ENCODE measurements at places on chromosomes 5 and 9. TPM values are rescaled to one million over a fixed set of nuclear protein-coding genes. Genes with fewer than 3 reads are reported as not detected.

Gene PAEP
- not detected for total RNA-seq

Gene FAM81B
- not detected for total RNA-seq

Gene ZDHHC11B
- total RNA-seq = 0.35 TPM

Gene FBXO10
- 2.6 TPM for total RNA-seq

Gene SLC6A7
- total RNA-seq = not detected

Gene LEAP2
- total RNA-seq = 3.8 TPM

Gene LCN15
- not detected for total RNA-seq

Gene PCDHB2
- not detected for total RNA-seq

GRCh38 chr9:68842568-68842967 is 137.5 kb downstream of the PIP5K1B start:
- no peak overlapping the region for H3K4me3 ChIP-seq
- H3K27ac ChIP-seq = no peak overlapping the region
- no peaks in the 10 kb centered on the region for H3K36me3 ChIP-seq
- H3K27me3 ChIP-seq = no peaks in the 10 kb centered on the region
- no peak for DNase-seq
- H3K4me1 ChIP-seq = no peaks in the 10 kb centered on the region

- H3K27ac ChIP-seq = no peak overlapping the region
- no peaks in the 10 kb centered on the region for H3K27me3 ChIP-seq
- H3K4me1 ChIP-seq = peaks cover 76% of the 10 kb centered on the region
- no peak for DNase-seq
- H3K4me3 ChIP-seq = no peak overlapping the region
Observed at GRCh38 chr9:20316372-20316771, 305.9 kb downstream of the MLLT3 start.

GRCh38 chr5:80697100-80697499 is 42.3 kb upstream of the DHFR start:
- H3K4me3 ChIP-seq = no peak overlapping the region
- H3K36me3 ChIP-seq = peaks cover 29% of the 10 kb centered on the region
- peaks cover 21% of the 10 kb centered on the region for H3K4me1 ChIP-seq
- H3K27me3 ChIP-seq = no peaks in the 10 kb centered on the region
- H3K27ac ChIP-seq = no peak overlapping the region

GRCh38 chr5:82925061-82925411 is 152.2 kb downstream of the TMEM167A start:
- DNase-seq = no peak
- H3K4me3 ChIP-seq = no peak overlapping the region
- H3K27ac ChIP-seq = no peak overlapping the region
- H3K36me3 ChIP-seq = no peaks in the 10 kb centered on the region

GRCh38 chr5:171846323-171846722 is 60.7 kb downstream of the SMIM23 start:
- no peak overlapping the region for H3K4me3 ChIP-seq
- no peaks in the 10 kb centered on the region for H3K27me3 ChIP-seq
- H3K27ac ChIP-seq = no peak overlapping the region
- H3K36me3 ChIP-seq = no peaks in the 10 kb centered on the region
- no peaks in the 10 kb centered on the region for H3K4me1 ChIP-seq

GRCh38 chr5:122110987-122111386 is 18.4 kb upstream of the ZNF474 start:
- no peaks in the 10 kb centered on the region for H3K27me3 ChIP-seq
- no peak for DNase-seq
- H3K4me3 ChIP-seq = no peak overlapping the region
- no peaks in the 10 kb centered on the region for H3K36me3 ChIP-seq
- H3K27ac ChIP-seq = no peak overlapping the region

DNA sequence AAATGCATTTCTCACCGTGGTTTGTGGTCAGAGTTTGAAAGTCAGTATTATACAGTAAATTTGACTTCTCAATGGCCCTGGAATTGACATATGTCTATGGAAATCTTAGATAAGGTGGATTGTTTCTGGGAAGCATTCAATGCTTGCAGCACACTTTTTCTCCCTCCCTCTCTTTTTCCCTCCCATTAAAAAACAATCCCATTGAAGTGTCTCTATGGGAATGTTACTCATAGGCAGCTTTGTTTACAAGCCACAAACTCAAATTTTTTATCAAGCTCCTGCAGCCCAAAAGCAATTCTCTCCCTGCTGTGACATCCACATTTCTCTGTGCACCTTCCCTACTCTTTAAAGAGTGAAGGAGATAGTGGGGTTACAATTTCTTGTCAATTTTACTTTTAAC is 292.1 kb downstream of the ARRDC3 start:
- peaks cover 9% of the 10 kb centered on the region for H3K27me3 ChIP-seq
- H3K27ac ChIP-seq = no peak overlapping the region
- no peak for DNase-seq
- H3K36me3 ChIP-seq = no peaks in the 10 kb centered on the region

DNA sequence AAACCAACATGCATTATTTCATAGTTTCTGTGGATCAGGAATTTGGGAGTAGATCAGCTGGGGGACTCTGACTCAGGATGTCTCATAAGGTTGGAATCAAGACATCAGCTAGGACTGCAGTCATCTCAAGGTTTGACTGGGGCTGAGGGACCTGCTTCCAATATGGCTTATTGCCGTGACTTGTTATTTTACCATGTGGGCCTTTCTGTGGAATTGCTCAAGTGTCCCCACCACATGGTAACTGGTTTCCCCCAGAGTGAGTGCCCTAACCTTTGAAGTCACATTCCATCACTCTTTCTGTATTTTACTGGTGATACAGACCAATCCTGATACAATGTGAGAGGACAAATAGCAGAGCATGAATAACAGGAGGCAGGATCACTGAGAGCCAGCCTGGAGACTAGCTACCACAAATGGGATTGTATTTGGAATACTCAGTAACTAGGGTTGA is 70.2 kb upstream of the ELL2 start:
- no peak for DNase-seq
- H3K27me3 ChIP-seq = peaks cover 2% of the 10 kb centered on the region
- no peaks in the 10 kb centered on the region for H3K4me1 ChIP-seq
- no peak overlapping the region for H3K27ac ChIP-seq
- H3K36me3 ChIP-seq = no peaks in the 10 kb centered on the region

DNA sequence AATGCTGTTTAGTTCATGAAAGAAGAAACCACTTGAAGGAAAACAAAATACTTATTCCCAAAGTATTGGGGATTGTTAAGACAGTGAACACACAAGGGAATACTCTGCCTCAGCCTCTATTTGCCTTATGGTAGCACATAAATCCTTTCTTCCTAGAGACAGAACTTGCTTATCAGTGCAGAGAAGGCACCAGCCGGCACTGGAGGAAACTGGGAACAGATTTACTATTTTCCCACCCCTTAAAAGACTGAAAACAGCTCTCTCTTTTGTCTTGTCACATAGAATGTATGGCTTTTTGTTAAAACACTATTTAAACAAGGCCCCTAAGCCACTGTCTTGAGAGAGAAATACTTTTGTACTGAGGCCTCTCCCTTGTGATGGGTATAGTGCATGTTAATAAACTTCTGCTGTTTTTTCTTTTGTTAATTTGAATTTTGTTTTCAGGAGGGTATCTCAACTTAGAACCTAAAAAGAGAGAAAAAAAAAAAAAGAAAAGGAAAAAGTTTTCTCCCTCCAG is 40.7 kb upstream of the EDIL3 start:
- DNase-seq = no peak
- no peaks in the 10 kb centered on the region for H3K36me3 ChIP-seq
- H3K4me1 ChIP-seq = no peaks in the 10 kb centered on the region
- H3K4me3 ChIP-seq = no peak overlapping the region

DNA sequence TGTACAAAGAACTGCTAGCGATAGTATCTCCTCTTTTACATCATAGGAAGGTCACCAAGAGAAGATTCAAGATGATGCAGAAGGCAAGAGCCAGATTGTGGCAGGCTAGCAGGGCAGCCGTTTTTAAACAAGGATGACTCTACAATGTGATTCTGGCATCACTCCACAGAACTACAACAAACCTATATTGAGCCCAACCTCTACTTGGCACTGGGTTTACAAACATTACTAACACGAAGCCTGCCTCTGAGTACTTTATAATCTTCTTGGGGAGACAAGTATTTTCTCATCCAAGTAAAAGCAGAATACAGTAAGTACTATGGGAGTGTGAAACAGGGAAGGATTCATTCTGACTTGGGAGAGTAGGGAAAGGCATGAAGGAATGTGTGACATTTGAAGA is 448.6 kb downstream of the ZNF608 start:
- H3K27me3 ChIP-seq = no peaks in the 10 kb centered on the region
- H3K4me1 ChIP-seq = no peaks in the 10 kb centered on the region
- no peak overlapping the region for H3K27ac ChIP-seq
- H3K36me3 ChIP-seq = no peaks in the 10 kb centered on the region
- H3K4me3 ChIP-seq = no peak overlapping the region
- DNase-seq = no peak

DNA sequence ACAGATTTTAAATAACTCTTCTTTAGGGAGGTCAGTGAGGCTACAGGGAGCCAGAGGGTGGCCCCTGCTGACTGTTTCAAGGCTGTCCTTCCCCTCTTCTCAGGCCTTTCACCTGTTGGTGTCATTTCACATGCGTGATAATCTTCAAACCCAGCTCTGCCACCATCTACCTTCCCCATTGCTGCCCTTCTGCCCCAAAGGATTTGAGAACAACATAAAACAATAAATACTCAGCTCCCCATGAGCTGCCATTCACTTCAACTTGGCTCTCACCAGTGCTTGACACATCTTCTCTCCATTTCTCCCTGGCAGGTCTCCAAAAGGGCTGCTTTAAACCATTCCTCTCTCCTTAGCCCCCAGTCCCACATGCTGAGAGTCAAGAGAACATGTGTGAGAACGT is 75.5 kb upstream of the PALM2AKAP2 start:
- DNase-seq = no peak
- H3K27ac ChIP-seq = no peak overlapping the region
- no peaks in the 10 kb centered on the region for H3K4me1 ChIP-seq

- H3K4me1 ChIP-seq = no peaks in the 10 kb centered on the region
- no peaks in the 10 kb centered on the region for H3K27me3 ChIP-seq
- no peak overlapping the region for H3K27ac ChIP-seq
- no peaks in the 10 kb centered on the region for H3K36me3 ChIP-seq
- DNase-seq = no peak
Observed at GRCh38 chr9:23496489-23497136, 329.4 kb downstream of the ELAVL2 start.

- no peak for DNase-seq
- H3K36me3 ChIP-seq = no peaks in the 10 kb centered on the region
- H3K27ac ChIP-seq = no peak overlapping the region
- H3K4me1 ChIP-seq = no peaks in the 10 kb centered on the region
Observed at GRCh38 chr5:22465177-22465576, 388.0 kb downstream of the CDH12 start.

- H3K4me3 ChIP-seq = no peak overlapping the region
- peaks cover 16% of the 10 kb centered on the region for H3K4me1 ChIP-seq
- DNase-seq = no peak
- H3K27ac ChIP-seq = no peak overlapping the region
- peaks cover 3% of the 10 kb centered on the region for H3K36me3 ChIP-seq
- peaks cover 83% of the 10 kb centered on the region for H3K27me3 ChIP-seq
Observed at GRCh38 chr5:135546101-135546500, 10.3 kb upstream of the NEUROG1 start.

DNA sequence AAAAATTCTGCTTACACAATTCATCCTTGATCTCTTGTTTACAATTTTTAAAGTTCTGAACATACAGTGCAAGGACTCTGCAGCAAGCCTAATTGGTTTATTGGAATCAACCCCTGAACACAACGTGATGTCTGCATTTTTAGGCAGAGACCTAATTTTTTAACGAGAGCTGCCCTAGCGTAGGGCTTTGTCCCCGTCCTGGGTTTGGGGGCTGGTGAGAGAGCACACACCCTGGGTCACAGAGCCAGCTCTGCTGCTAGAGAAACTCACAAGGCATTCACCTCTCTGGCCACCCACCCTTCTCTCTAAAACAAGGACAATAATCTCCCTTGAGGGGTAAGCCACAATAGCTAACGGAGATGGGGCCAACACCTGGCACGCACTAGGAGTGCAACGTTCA is 28.2 kb downstream of the SH3PXD2B start:
- no peak overlapping the region for H3K4me3 ChIP-seq
- no peak overlapping the region for H3K27ac ChIP-seq
- DNase-seq = no peak
- H3K4me1 ChIP-seq = no peaks in the 10 kb centered on the region
- peaks cover 2% of the 10 kb centered on the region for H3K27me3 ChIP-seq

DNA sequence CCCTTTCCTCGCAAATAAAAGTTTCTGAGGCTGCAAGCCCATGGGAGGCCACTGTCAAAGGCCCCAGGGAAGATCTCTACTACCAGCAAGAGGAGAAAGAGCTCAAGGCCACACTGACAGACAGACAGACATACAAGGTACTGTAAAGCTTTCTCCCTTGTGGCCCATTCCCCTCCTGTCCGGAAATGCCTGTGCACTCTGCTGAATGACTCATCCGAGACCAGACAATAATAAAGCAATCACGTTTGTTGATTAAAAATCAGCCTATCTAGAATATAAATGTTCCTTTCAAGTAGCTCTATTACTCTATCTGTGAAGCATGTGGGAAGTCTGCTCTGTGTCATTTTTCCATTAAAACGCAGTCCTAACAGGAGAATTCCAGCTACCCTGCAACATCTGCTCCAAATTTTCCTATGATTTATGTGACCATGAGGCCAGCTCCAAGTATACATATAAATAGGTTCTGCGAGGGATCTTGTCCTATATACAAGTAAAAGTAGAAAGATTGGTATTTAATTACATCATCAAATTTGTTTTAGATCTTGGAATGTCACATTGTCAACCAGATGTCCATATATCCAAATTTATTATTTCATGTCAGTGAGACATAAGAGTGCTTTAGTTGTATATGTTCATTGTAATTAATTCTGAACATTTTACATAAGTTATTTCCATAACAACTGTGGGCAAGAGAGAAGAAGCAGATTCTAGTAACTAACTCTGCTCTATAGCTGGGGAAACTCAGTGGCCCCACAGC is 34.7 kb upstream of the TGFBI start:
- no peak overlapping the region for H3K27ac ChIP-seq
- H3K4me3 ChIP-seq = no peak overlapping the region
- H3K27me3 ChIP-seq = peaks cover 2% of the 10 kb centered on the region
- no peak for DNase-seq

GRCh38 chr5:28512648-28513047 is 1474.3 kb upstream of the CDH9 start:
- no peaks in the 10 kb centered on the region for H3K4me1 ChIP-seq
- no peak overlapping the region for H3K4me3 ChIP-seq
- DNase-seq = no peak
- no peaks in the 10 kb centered on the region for H3K27me3 ChIP-seq
- no peaks in the 10 kb centered on the region for H3K36me3 ChIP-seq
- H3K27ac ChIP-seq = no peak overlapping the region

- no peak overlapping the region for H3K4me3 ChIP-seq
- H3K36me3 ChIP-seq = no peaks in the 10 kb centered on the region
- no peaks in the 10 kb centered on the region for H3K4me1 ChIP-seq
- no peaks in the 10 kb centered on the region for H3K27me3 ChIP-seq
- H3K27ac ChIP-seq = no peak overlapping the region
- DNase-seq = no peak
Observed at GRCh38 chr5:34526682-34527305, 129.3 kb upstream of the RAI14 start.

DNA sequence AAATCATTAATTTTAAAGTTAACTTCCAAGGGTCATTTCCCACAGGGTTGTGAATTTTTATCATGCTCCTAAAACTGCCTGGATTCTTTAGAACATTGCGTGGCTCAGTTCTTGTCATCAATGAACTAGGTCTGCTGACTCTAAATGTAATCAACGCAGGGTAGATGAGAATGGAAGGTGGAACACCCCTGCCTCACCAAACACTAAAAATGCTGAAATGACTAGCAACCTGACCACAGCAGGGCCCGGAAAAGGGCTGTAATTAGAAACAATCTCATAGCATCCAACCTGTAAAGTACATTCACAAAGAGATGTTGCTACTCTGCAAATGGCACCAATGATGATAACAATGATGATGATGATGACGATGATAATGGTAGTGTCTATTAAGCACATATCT is 356.9 kb downstream of the DEPDC1B start:
- H3K36me3 ChIP-seq = no peaks in the 10 kb centered on the region
- H3K4me3 ChIP-seq = no peak overlapping the region
- H3K27ac ChIP-seq = no peak overlapping the region
- DNase-seq = no peak
- H3K27me3 ChIP-seq = no peaks in the 10 kb centered on the region
- no peaks in the 10 kb centered on the region for H3K4me1 ChIP-seq
